Tibial nerve (tissue), 4 donors: ENCODE measurements at places on chromosomes 13 and 19.
A peak's percentile ranks its signal among the peaks of the same experiment; 100 is the strongest.

DNA sequence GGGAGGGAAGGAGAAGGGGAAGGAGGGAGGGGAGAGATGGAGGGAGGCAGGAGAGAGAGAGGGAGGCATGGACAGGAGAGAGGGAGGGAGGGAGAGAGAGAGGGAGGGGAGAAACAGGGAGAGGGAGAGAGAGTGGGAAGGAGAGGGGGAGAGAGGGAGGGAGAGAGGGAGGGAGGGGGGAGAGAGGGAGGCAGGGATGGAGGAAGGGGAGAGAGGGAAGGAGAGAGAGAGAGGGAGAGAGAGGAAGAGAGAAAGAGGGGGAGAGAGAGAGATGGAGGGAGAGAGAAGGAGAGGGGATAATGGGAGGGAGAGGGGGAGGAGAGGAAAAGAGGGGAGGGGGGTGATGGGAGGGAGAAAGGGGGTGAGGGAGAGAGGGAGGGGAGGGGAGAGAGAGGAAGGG lies 86.8 kb upstream of the VSTM2B start:
- no peak for DNase-seq
- H3K27ac ChIP-seq: no peak overlapping the region
- no peaks in the 10 kb centered on the region for H3K4me1 ChIP-seq
- no peaks in the 10 kb centered on the region for H3K27me3 ChIP-seq

DNA sequence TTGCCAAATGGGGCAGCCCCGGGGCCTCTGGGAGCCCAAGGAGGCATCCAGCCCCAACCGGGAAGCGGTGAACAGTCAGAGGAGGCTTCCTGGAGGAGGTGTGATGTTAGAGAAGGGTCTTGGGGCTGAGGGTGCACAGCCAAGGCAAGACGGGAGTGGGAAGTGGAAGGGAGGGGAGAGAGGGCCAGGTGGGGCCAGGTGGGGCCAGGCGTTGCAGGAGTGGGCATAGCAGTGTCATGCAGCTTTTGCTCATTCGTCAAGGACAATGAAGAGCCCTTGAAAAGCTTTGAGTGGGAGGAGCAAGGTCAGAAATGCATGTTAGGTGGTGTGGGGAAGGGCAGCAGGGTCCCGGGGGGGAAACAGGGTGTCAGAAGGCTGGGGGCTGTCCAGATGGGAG lies 1.8 kb downstream of the FBN3 start:
- no peak overlapping the region for H3K27ac ChIP-seq
- H3K27me3 ChIP-seq: no peaks in the 10 kb centered on the region
- DNase-seq: no peak
- H3K4me1 ChIP-seq: peaks cover 10% of the 10 kb centered on the region
- H3K36me3 ChIP-seq: no peaks in the 10 kb centered on the region

- peaks cover 13% of the 10 kb centered on the region for H3K36me3 ChIP-seq
- H3K4me1 ChIP-seq: no peaks in the 10 kb centered on the region
- no peak for DNase-seq
- no peak overlapping the region for H3K27ac ChIP-seq
Measured at GRCh38 chr19:18262144-18262543, 12.1 kb downstream of the IQCN start.

DNA sequence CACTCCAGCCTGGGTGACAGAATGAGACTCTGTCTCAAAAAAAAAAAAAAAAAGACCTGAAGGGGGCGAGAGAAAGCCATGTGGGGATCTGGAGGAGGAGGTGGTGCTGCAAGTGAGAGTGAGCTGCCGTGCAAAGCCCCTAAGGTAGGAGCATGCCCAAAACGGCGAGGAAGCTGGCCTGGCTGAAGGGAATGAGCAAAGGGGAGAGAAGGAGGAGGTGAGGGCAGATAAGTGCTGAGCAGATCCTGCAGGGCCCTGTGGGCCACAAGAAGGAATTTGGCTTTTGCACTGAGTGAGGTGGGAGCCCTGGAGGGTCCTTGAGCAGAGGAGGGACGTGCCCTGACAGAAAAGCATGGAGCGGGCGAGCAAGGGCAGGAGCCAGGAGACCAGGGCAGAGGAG lies 19.4 kb upstream of the ADGRE5 start:
- no peak overlapping the region for H3K4me3 ChIP-seq
- no peak for DNase-seq
- no peak overlapping the region for H3K27ac ChIP-seq

- H3K4me1 ChIP-seq: peaks cover 6% of the 10 kb centered on the region
- no peaks in the 10 kb centered on the region for H3K27me3 ChIP-seq
- DNase-seq: no peak
- H3K27ac ChIP-seq: peak overlapping the region; percentile 46
Measured at GRCh38 chr13:75633285-75633684, 2.8 kb upstream of the LMO7 start.
